ENCODE measurements at places on chromosomes 2 and 18.
A peak's percentile ranks its signal among the peaks of the same experiment; 100 is the strongest.

- no peak for DNase-seq
These were observed 27.4 kb downstream of the ASB18 start for GRCh38 chr2:236236559-236237452.

DNA sequence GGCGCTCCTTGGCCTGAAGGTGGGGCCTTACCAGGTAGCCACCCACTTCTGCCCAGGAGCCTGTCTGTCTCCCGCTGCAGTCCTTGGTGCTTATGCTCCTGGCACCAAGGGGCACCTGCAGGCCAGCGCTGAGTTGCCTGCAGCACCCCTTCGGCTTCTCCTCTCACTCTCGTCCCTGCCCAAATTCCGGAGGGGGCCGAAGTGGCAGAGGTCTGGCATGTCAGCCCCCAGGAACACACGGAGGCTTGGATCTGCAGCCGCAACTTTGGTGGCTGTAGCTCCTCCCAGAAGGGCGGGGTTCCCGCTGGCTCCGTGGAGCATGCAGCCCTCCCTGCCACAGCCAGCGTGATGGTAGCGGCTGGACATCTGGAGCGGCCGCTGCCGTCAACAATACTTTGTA, 37.7 kb upstream of the ZNF804A start:
- no peak for DNase-seq

- no peak for DNase-seq
These were observed 442.2 kb upstream of the RAB12 start for GRCh38 chr18:8167026-8167425.

DNA sequence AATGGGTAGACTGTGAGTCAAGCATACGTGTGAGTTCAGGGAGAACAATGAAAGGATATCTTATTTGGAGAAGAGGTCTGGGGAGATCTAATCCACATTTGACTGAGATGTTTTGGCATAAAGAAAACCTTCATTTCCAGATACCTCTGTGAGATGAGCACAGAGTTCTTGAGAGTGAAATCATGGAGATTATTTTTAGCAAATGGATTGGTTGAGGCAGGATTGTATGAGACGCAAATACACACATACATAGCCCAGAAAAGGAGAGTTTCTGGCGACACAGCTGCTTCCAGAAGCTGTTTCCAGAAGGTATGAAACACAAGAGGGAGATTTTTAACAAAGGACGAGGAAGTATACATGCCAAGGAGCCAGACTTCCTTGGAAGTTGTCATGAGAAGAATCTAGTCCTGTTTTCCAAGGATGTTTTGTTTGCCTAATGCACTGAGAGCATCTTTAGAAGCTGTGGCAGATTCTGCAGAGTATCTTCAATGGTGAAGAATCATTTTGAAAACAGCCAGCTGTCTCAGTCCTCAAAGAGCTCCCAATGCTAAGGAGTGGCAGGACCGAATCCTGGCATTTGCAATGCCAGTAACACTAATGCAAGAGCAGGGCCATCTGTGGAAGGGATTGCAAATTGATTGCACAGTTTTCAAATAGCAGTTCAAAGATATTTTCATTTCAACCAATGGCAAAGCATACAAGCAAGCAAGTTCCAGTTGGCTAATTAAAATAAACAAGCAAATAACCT, 177.2 kb downstream of the SETBP1 start:
- no peak for DNase-seq

DNA sequence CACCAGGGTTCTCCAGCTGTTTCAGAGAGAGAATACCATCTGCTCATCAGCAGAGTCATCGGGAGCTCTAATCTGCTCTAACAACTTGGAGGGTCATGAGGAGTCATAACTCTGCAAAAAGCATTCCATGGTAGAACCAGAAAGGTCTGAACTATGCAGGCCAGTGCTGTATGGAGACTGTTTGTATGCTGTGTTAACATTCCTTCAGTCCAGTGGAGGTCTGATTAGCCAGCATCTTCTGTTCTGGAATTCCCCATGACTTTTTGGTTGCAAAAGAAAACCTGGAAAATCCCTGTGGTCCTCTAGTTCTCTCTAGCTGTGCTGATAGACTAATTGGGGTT, 9.4 kb upstream of the ITGB6 start:
- DNase-seq: no peak

GRCh38 chr2:85766229-85766628, 12.4 kb downstream of the ATOH8 start:
- DNase-seq: no peak

DNA sequence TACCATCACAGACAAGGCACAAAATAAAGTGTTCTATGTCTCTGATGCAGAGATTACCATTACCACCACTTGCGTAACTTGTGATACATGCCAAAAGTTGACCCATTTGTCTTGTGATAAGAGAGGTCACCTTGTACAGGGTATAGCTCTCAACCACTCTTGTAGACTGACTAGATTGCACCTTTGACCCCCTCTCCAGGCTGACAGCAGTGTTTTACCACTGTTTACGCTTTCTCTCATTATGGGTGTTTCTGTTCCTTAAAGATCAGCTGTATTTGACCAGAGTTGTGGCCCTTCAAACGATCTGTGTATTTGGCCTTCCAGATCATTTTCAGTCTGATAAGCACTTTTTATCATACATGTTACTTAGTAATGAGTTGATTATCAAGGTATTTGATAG, 215.7 kb upstream of the HNMT start:
- no peak for DNase-seq

GRCh38 chr18:2884706-2885285, 38.0 kb downstream of the EMILIN2 start:
- DNase-seq: no peak

- peak; percentile 91 for DNase-seq
These were observed 64.9 kb downstream of the DNMT3A start for GRCh38 chr2:25276569-25277465.

- DNase-seq: no peak
These were observed 177.9 kb downstream of the CYRIA start for GRCh38 chr2:16487686-16488085.

DNA sequence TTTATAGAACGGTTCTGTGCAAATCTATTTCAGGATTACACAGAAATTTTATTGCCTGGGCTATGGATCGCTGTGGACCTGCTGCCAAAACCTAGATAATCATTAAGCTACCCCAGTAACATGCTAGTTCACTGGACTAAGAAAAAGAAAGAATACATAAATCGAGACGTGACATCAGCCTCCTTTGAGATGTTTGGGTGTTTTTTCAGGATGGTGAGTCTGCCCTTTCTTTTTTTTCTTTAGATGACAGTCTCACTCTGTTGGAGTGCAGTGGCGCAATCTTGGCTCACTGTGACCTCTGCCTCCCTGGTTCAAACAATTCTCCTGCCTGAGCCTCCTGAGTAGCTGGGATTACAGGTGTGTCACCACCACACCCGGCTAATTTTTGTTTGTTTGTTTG, 52.0 kb downstream of the FHOD3 start:
- DNase-seq: no peak

GRCh38 chr2:119426801-119427395, 4.8 kb upstream of the TMEM37 start:
- no peak for DNase-seq

DNA sequence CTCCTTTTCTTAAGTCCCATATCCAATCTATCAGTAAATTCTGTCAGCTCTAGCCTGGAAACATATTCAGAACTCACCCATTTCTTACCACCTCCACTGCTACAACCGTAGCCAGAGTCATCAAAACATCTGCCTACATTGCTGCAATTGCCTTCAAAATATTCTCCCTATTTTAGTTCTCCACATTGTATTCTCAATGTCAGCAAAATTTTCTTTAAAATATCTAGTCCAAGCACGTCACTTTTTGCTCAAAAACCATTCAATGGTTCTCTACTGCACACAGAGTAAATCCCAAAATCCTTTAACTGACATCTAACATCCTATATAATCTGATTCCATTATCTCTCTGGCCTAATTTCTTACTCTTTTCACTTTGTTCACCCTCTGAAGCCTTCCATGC, 68.5 kb upstream of the ERBB4 start:
- no peak for DNase-seq

GRCh38 chr18:48730010-48730409, 191.2 kb downstream of the CTIF start:
- DNase-seq: no peak

DNA sequence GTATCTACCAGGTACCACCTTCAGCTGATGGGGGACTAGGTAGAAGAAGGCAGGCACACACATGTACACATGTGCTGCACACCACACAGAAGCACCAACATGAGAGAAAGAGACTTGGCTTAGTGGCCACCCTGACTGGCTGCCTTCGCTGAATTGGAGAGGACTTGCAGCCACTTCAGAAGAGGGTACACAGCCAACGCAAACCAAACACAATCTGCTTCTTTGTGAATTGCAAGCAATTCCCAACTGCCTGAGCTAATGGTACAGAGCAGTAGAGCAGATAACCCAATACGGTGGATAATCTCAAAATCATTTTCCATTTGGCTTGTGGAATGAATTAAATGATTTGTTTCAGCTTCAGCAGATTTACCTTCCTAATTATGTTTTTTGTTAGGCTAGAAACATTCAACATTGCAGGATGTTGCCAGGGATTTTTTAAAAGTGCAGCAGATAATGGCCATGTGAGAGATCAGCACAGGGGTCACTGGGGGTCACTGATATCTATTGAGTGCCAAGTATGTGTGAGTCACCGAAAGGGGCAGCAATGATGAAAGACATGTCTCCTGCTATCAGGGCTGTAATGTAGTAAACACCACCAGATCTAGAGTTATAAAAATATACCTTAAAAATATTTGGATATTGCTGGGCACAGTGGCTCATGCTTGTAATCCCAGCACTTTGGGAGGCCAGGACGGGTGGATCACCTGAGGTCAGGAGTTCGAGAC, 652.6 kb downstream of the BCL11A start:
- no peak for DNase-seq

- no peak for DNase-seq
These were observed 157.2 kb downstream of the WDSUB1 start for GRCh38 chr2:159129269-159129668.

- no peak for DNase-seq
These were observed 55.5 kb downstream of the SEPTIN10 start for GRCh38 chr2:109558076-109558882.

- no peak for DNase-seq
These were observed 46.9 kb downstream of the UXS1 start for GRCh38 chr2:106147159-106147558.

- DNase-seq: no peak
These were observed 12.6 kb upstream of the EPB41L3 start for GRCh38 chr18:5556310-5556974.

- no peak for DNase-seq
These were observed 20.3 kb downstream of the RMC1 start for GRCh38 chr18:23523429-23524212.

DNA sequence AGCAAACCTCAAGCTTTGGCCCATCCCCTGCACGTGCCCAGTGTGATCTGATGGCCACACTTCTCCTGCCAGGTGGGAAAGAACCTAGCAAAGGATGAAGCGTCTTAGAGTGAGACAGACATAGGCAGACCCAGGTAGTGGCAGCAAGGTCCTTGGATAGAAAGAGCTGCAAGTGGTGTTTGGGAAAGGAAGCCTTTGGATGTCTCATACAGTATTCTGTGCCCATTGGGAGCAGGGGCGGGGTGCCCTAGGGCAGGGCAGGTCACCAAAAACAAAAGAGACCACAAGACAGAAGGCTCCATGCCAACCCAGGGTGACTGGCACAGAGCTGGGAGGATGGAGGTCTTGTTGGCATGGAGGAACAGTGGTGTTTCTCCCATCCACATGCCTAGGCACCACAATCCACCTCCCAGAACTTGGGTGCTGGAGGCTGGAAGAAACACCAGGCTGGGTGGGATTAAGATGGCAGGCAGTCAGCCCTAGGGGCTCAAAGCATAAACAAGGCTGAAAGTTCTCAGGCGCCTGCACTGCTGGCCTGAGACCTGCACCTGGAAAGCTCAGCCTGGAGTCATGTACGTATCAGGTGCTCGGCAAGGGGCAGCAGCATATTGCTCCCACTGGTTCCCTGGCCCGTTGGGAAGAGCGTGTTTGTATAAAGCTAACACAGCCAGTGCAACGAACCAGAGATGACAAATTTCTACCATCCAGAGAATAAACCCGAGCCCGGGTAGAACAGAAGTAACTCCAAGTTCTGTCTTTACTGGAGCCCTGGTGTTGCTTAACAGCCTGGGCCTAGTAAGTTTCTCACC, 52.9 kb downstream of the CRACDL start:
- DNase-seq: no peak

GRCh38 chr2:208437755-208438154, 31.2 kb downstream of the PTH2R start:
- DNase-seq: no peak

DNA sequence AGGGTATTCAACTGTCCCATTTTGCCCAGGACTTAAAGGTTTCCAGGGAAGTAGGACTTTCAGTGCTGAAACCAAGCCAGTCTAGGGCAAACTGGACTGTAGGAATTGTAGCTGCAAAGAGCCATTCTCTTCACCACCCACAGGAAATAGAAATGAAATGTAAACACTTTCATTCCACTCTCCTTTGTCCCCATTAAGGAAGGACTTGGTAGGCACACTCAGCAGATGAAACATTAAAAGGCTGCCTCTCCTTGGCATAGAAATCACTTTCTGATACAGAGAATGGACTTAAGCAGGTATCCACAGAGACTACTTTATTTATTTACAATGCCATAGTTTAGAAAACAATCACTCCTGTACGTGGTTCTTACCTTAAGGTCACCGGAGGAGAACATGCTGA, 102.9 kb upstream of the CCDC195 start:
- no peak for DNase-seq

GRCh38 chr2:120255986-120256650, 3.5 kb downstream of the RALB start:
- no peak for DNase-seq

DNA sequence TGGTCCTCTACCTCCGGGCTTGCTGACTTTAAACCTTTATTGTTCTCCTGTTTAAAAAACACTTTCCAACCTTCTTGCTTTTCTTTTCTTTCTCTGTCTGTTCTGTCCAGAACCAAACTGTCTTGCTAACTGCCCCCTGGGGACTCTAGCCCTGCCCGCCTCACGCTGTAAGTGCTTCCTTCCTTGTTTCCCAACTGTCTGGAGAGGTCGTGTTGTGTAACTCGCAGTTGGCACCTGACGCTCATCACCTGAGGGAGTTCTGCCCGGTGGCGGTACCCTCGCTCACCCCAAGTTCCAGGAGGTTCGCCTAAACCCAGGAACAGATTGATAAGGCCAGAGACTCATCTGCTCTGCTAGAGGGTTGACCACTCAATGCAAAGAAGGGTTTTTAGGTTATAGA, 123.4 kb downstream of the MTCL1 start:
- no peak for DNase-seq

DNA sequence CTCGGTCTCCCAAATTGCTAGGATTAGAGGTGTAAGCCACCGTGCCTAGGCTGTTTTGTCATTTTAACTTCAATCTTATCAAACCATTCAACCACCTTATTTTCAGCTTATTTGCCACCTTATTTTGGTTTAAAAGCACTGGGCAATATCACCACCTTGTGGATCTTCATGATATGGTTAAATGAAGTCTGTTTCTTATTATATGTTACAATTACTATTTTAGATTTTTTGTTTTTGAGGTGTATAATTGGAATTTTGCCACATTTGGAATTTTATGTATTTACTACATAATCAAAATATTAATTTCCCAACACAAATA, 43.8 kb upstream of the SCN9A start:
- no peak for DNase-seq

GRCh38 chr2:55048508-55049042, 1.7 kb downstream of the RTN4 start:
- DNase-seq: no peak

Data from activated T-cell treated with anti-CD3 and anti-CD28 coated beads, Interleukin-2, amount 50 U/mL, for 48 hours (primary cell).